Upper lobe of right lung (tissue), 1 donor: ENCODE measurements at places on chromosomes 16 and 17. TPM values are rescaled to one million over a fixed set of nuclear protein-coding genes. Genes with fewer than 3 reads are reported as not detected.

DNA sequence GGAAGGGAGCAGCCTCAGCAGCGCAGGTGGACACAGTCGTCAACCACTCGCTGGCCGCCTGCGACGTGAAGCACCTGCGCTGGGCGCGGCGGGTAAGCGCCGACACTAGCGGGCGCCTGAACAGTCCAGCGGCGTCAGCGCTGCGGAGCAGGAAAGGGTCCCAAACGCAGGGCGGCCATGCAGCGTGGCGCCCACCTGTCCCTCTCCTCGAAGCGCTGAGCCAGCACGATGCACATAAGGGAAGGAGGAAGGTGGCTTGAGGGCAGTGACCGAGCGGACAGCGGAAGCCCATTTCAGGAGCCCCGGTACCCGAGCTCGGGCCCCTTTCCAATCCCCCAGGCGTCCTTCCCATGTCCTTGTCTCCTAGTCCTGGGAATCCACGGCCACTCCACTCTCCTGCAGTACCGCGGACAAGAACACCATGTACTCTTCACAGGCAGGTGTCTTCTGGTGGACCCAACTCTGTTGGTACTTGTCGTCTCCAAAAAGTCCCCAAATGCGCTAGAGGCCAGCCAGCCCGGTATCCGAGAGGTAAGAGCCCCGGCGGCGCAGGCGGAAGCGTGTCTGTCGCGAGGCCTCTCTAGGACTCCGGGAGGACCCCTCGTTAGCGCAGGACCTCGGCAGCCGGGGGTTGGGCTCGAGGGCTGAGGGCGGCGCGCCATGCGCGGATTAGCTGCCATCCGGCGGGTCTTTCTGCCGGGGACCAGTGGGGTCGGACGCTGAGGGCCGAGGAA, 14.4 kb downstream of the ZNF232 start:
- DNase-seq, result peak; percentile 78

DNA sequence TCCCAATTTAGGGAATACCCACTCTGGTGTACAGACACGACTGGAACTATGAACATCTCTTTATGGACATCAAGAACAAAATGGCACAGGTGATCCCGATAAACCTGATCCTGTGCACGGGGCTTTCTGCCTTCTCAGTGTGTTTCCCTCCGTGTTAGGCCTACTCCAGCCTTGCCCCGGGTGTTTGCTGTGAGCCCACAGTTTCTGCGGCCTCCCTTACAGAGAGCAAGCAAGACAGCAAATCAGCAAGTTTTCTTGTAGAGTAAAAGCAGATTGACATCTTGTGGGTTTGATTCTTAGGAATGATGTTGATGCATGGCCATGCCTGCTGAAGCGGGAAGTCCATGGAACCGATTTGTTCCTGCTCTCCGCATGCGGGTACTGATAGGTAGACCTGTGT, 26.4 kb upstream of the ENDOV start:
- DNase-seq, result no peak

The TRAPPC2L gene
- 43.9 TPM for total RNA-seq

DNA sequence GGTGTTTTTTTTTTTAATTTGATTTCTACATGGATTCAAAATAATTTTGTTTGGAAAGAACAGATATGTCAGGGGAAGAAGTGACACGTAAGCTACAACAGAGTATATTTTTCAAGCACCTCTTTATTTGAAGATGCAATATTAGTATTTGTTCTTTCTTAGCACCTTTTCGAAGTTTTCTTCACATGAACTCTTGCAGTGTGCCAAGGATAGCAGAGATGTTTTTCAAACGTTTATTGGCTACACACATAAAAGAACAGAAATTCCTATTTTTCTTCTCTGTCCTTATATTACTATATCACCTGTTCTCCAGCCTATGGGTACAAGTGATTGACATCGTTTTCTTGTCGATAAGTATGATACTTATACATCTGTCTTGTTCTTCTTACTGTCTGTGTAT, 192.7 kb upstream of the TBX2 start:
- DNase-seq, result no peak

DNA sequence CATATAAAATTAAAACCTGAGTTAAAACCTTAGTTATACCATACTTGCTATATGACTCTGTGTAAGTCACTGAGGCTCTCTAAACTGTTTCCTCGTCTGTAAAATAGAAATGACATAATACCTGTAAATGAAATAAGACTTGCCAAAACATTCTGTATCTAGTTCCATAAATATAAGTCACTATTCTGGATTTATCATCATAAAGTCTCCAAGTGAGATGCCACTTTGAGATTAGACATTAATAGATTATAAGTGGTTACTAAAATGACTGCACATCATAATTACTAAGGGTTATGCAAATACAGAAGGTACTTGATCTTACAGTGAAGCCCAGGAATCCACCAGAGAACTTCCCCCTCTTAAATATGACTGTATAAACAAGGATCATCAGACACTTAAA, 12.0 kb upstream of the BRIP1 start:
- no peak for DNase-seq

DNA sequence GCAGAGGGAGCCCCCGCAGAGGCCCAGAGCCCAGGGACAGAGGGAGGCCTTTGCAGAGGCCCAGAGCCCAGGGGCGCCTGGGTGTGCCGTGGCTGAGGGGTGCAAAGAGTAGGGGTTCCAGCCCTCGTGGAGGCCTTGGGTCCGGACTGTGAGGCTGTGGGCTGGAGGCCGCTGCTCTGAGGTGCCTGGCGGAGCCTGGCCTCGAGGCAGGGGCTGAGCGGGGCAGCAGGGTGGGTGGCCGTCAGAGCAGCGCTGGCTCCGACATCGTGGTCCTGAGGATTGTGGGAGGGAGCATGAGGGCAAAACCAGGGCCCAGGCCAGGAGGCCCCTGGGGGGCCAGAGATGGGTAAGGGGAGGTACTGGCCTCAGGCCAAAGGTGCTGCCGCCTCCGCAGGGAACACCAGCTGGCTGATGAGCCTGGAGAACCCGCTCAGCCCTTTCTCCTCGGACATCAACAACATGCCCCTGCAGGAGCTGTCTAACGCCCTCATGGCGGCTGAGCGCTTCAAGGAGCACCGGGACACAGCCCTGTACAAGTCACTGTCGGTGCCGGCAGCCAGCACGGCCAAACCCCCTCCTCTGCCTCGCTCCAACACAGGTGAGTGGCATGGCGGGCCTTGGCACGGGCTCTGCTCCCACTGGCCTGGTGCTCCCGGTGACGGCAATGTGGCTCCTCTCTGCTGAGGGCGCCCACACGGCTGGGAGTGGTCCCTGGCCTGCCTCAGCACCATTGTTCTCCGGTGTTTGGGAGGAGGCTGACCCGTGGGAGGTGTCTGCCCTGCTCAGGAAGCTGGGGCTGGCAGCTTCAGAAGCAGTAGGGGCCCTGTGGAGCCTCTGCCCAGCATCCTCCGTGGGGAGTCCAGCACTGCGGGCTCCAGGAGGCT, 33.7 kb downstream of the TSC2 start:
- DNase-seq, result no peak
